Suprapubic skin (tissue), 4 donors: ENCODE measurements at places on chromosomes 5 and 9.

GRCh38 chr5:176545737-176546509 lies 3.2 kb upstream of the CDHR2 start:
- peaks cover 28% of the 10 kb centered on the region for H3K4me1 ChIP-seq
- H3K36me3 ChIP-seq, result no peaks in the 10 kb centered on the region
- no peak for DNase-seq
- no peaks in the 10 kb centered on the region for H3K27me3 ChIP-seq

DNA sequence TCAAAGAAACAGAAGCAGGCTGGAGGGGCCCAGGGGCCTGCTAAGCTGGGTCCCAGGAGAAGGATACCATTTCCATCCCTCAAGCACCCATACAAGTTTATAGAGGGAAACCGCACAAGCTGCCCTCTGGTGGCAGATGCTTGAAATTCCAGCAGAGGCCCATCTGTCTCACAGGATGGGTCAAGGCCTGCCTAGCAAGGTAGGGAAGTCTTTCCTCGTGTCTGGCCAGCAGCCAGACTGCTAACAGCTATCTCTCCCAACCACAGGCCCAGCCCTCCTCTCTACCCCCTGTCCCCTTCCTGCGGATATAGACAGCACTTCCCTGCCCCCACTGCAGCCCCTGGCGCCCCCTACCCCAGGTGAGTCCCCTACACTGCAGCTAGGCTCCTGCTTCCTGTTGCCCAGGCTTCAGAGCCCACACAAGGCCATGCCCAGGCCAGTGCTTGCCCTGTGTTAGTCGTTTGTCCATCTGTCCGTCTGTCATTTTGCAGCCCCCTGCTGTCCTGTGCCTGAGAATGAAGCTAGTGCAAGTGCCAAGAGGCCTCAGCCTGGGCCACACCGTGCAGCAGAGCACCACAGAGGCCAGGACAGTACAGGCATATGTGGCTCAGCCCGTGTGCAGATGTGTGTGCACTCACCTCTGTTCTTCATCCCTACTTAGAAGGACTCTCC lies 26.2 kb downstream of the TCF7 start:
- H3K27ac ChIP-seq, result no peak overlapping the region
- H3K4me1 ChIP-seq, result peaks cover 42% of the 10 kb centered on the region
- H3K36me3 ChIP-seq, result peaks cover 65% of the 10 kb centered on the region

DNA sequence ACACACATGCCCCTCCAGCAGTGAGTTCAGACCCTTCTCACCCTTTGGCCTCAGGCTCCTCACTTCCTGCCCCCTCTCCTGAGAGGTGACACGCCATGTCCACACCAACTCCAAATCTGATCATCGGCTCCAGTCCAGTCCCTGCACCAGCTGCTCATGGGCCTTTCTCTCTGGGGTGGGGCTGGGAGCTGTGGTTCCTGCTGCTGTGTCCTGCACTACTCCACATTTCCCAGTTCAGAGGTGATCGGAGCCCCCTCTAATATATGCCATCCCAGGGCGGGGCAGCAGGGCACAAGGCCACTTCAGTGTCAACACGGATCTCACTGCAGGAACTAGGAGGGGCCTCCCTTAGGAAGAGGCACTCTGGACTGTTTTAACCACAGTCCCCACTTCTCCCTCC lies 91.5 kb downstream of the ADAMTS2 start:
- no peak overlapping the region for H3K27ac ChIP-seq
- peaks cover 13% of the 10 kb centered on the region for H3K4me1 ChIP-seq
- H3K4me3 ChIP-seq, result no peak overlapping the region

- no peak overlapping the region for H3K27ac ChIP-seq
- no peak for DNase-seq
- H3K36me3 ChIP-seq, result no peaks in the 10 kb centered on the region
These were observed 221.4 kb downstream of the SEMA5A start for GRCh38 chr5:9324348-9325077.

GRCh38 chr9:130689937-130690700 lies 3.5 kb upstream of the EXOSC2 start:
- H3K36me3 ChIP-seq, result no peaks in the 10 kb centered on the region
- peaks cover 26% of the 10 kb centered on the region for H3K4me1 ChIP-seq
- H3K4me3 ChIP-seq, result peak overlapping the region; percentile 39
- H3K27ac ChIP-seq, result peak overlapping the region; percentile 57
- DNase-seq, result no peak
- H3K27me3 ChIP-seq, result no peaks in the 10 kb centered on the region

- DNase-seq, result no peak
- H3K4me1 ChIP-seq, result peaks cover 44% of the 10 kb centered on the region
- no peaks in the 10 kb centered on the region for H3K27me3 ChIP-seq
- no peak overlapping the region for H3K4me3 ChIP-seq
- no peak overlapping the region for H3K27ac ChIP-seq
These were observed 15.8 kb downstream of the RAB14 start for GRCh38 chr9:121185774-121186403.
